ENCODE measurements at places on chromosomes 3 and 15.

- ATAC-seq = no peak
These were observed 27.3 kb downstream of the ABHD2 start for GRCh38 chr15:89115547-89115946.

DNA sequence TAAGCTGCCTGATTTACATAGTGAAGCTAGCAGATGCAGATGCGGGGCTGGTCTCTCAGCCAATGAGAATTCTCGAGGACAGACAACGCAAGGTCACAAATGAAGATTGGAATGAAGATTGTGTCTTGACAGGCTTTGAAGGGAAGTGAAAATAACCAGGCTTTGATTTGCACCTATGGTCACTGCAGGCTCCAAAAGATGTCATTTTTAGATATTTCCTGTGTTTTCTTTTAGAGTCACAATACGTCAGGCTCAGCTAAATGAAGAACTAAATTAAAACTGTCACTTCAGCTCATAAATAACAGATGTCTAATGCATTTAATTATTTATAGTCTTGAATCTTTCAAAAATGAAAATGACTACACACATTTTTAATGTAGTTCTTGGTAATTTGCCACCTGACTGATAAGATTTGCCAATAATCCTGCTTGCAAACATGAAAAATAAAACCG, 99.5 kb downstream of the SQOR start:
- no peak for ATAC-seq

GRCh38 chr15:31453558-31454318, 127.1 kb downstream of the KLF13 start:
- ATAC-seq = no peak

DNA sequence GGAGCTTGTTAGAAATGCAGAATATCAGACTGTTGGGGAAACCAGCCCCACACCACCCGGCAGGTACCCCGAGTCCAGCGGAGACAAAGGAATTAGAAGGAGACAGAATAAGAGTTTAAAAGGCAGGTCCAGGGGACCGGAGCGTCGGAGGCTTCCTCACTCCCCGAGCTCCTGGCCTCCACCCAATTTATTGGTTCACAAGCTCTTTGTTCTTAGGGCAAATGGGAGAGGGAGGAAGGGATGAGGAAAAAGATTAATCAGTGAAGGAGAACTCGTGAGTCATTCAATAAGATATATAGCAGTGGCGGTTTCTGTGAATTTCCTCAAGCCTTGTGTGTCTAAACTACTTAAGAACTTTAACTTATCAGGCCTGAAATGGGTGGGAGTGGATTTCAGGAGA, 32.1 kb upstream of the WDR72 start:
- ATAC-seq = no peak

GRCh38 chr3:30308131-30308530, 298.3 kb upstream of the TGFBR2 start:
- no peak for ATAC-seq

DNA sequence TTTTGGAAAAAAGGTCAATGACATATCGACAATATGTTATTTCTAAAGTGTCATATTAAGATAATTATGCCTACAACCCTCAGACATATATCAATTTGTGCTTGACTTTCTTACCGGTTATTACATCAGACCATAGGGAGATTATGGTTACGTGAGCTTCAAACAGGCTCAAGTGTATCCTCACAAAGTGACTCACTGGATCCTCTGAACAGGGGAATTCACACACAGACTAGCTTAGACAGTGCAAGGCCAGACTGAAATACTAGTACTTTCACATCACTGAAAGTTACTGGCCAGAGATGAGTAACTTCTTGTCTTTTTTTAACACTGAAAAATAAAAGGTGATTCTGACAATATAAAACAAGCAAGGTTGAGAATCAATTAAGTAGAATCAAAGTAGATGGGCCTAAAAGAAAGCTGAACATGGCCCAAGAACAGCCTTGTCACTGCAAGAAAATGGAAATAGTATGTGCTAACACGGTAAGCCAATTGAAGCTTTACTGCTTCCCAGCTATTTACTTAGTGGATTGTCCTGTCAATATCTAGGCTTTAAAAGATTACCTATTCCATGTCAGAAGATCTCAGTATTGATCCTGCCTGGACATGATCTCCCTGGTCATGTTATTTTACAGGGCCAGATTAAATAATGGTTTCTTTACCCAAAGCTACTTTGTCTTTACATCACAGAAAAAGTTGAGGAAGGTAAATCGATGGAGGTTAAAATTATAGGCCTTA, 848.6 kb downstream of the ROBO1 start:
- peak; percentile 98 for ATAC-seq

GRCh38 chr3:37946531-37946889, 44.1 kb upstream of the VILL start:
- ATAC-seq = no peak

GRCh38 chr3:100645913-100646312, 36.5 kb downstream of the ADGRG7 start:
- no peak for ATAC-seq
